Inflammatory macrophage treated with lipopolysaccharide for 1 hour (primary cell): ENCODE measurements at places on chromosomes 7 and 10.

DNA sequence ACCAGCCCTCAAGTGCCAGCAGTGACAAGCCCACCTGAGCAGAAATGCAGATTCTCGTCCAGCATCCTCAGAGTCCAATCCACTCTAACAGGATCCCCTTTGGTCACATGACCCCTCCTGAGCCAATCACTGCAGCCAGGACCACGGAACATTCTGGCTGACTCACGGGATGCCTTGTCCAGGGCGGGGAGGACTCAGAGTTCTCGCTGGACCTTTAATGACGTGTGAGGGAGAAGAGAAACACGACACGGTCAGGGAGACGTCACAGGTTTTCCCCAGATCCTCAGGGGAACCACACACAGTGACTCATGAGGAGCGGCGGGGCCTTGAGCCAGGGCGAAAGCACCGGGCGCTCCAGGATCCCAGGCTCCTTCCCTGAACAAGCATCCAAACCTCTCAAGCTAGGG lies 155.7 kb downstream of the PTPRN2 start:
- DNase-seq = peak; percentile 15

DNA sequence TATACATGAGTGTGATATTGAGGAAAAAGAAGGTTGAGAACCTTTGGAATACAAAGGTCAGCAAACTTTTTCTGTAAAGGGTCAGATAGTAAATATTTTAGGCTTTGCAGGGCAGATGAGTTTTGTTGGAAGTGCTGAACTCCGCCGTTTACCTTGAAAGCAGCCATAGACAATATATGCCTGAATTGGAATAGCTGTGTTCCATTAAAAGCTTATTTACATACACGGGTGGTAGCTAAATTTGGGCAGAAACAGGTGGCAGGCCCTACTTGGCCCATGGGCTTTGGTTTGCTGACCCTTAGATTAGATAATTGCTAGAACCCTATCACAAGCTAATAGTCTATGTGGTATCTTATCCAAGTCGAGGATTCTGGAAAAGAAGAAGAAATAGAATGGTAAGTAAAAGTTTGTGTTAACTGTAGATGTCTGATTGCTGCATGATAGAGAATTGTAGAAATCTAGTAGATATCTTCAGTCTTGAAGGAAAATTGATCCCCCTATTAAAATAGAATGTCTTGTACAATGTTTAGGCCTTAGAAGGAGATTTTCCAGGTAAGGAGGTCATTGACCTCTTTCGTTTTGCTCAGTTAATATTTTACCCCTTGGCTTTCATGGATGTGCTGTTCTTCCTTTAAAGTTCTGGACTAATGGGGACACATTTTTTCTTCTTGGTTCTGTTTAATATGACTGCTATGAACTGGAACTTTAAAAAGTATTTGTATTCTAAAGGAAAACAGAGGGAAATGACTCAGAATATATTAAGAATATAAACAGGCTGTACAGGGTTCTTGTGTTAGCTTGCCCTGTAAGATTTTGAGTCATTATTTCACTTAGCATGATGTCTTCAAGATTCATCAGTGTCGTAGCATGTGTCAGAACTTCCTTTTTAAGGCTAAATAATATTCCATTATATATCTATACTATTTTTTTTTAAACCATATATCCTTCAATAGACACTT lies 8.0 kb downstream of the RBM33 start:
- no peak for DNase-seq

GRCh38 chr10:97533888-97534287 lies 35.2 kb downstream of the UBTD1 start:
- no peak for DNase-seq

DNA sequence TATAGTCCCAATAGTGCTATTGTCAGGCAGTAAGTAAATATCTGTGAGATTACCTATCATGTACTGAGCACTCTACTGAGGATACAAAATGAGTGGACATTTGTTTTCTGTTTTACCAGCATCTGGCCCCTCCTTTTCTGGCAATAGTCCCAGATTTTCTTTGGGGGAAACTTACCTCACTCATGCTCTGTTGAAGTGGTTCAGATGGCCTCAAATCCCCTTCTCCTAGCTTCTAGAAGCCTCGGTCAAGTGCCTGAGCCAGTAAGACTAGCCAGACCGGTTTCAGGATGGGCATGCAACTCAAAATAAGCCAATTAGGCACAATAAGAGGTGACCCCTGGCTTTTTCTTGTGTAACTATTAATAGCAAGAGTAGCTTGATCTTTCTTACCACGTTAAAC lies 19.7 kb downstream of the TRDMT1 start:
- no peak for DNase-seq

DNA sequence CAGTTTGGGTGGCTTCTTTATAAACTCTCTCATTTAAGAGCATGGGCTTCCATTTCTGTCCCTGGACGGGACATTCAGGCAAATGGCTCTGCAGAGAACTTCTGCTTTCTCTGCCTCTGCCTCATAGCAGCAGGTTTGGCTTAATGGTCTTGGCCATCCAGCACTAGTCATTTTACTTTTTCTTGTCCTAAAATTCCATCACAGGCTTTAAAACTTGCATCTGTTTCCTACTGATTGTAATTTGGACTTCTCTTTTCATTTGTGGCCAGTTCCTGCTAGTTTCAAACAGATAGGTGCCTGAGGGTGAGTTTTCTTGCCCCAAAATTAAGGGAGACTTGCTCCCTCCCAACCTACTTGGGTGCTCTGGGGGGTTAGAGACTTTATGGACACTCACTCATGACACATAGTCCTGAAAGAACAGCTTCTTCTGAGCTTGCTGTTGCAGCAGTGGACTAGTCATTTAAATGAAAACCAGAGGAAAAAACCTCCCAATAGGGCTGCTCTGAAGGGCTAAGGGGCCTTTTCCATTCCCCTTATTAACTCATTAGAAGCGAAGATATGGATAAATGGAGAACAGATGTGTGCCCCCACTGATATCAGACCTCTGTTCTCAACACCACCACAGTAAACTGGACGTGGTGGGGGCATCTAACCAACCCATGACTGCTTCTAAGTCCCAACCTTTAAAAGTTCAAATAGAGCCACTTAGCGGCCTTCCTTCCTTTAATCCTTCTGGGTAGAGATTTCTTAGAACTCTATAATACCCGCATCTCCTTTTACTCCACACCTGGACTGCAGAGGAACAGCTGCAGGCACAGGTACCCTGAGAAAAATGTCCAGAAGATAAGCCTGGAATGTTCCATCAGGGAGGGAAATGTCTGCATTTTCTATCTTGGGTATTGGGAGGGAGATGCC lies 38.8 kb downstream of the SVOPL start:
- no peak for DNase-seq
